ENCODE measurements at places on chromosomes 16 and 17.

GRCh38 chr17:31859487-31860008, 504 bp upstream of the COPRS start:
- no peak for DNase-seq

- DNase-seq: no peak
Observed at GRCh38 chr17:20982589-20983358, 60.0 kb downstream of the USP22 start.

DNA sequence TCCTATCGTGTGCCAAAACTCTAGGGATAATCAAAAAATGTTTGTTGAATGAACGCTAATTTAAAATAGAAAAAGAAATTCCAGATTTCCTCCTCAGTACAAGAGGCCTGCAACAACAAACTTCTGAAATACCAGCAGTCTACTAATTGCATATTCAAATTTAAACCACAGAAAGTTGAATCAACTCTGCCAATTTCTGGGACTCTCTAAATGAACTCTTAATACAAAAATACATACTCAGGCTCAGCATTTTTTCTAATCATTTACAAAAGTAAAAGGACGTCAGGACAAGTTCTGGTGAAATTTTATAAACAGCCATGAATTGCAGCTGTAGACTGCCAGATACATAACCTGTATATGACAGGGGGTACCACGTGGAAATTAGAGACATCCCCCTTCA, 49.0 kb downstream of the KANSL1 start:
- DNase-seq: peak; percentile 29

DNA sequence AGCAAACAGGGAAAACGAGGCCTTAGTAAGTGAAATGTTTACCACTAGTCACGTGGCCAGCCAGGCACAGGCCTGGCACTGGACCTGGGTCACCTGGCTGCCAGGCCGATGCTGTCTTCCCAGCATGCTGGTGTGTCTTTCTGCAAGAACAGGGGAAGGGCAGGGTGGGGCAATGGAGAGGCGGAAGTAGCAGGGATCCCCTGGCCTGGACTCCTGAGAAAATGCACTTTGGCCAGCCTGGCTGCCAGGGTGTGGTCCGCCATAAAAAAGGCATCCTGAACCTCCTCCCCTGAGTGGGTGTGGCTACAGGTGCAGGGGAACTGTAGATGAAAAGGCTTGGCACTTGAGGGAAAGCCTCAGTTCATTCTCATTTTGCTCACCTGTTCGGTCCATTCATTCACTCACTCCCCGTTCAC, 1.0 kb upstream of the ANKRD40CL start:
- peak; percentile 85 for DNase-seq

DNA sequence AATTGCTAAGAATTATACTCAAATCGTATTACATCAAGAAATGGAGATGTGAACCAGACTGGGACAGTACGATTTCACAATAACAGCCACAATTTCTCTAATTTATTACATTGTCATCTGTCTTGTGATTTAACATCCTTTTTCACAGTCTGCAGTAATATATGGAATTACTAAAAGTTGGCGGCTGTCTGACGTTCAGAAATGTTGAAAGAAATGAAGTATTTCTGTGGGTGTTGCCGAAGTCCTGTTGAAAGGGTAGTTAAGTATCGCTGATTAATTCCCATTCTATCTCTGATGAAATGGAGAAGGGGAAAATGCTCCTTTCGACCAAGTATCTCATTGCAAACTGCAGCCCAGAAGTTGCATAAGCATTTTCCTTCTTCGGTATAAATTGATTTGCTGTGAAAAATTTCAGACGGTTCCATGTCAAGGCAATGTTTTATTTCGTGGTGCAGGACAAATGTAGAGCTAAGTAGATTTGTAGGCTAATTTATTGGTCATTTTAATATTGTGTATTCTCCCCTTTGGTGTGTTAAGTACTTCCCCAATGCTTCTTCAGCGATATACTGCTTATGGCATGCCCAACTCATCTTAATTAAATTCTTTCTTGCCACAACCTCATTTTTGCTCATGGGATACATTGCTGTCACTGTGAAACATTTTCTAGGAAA, 775.2 kb upstream of the RBFOX1 start:
- no peak for DNase-seq
